ENCODE measurements at places on chromosomes 12 and 14.

- no peak for DNase-seq
These were observed 2.8 kb downstream of the TGM1 start for GRCh38 chr14:24260026-24260779.

DNA sequence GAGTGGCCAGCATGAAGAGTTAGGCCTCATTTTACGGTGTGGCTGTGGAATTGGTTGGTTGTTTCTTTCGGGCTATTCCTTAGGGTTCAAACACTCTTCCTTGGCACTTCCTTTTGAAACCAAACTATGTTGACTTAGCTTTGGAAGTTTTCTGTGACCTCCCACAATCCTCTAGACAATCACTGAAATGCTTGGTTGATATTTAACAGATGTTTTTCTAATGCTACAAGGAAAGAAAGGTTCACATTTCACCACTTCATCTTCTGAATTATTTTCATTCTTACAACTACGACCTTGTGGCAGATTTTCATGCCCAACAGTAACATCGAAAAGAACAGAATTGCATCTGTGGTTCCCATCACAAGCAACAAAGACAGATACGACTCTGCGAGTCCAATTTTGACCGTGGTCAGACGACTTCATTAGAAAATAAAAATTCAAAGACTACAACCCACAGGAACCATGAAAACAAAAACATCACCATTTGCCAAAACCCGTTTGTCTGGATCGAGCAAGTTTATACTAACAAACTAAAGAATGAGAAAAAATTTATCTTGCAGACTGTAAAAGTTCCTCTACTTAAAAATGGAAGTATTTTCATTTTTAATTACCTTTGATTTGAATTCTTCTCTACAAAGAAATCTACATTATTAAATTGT is 16.9 kb downstream of the PRKAB1 start:
- DNase-seq, result no peak

DNA sequence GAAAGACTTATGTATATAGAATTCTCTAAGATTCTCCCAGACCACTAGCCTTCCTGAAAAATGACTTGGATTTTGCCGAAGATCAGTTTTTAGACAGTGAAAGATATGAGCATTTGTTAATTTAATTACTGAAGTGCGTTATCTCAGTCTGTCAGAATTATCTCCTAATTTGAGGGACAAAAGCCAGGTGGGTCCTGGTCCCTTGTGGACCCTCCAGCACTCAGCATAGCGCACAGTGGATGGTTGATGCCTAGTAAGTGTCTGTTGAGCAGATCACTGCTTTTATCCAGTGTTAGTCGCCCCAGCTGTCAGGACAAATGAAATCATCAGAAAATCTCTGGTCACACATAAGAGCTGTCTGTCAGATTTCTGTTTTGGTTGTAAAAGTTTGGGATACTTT is 80.4 kb downstream of the EML1 start:
- no peak for DNase-seq

DNA sequence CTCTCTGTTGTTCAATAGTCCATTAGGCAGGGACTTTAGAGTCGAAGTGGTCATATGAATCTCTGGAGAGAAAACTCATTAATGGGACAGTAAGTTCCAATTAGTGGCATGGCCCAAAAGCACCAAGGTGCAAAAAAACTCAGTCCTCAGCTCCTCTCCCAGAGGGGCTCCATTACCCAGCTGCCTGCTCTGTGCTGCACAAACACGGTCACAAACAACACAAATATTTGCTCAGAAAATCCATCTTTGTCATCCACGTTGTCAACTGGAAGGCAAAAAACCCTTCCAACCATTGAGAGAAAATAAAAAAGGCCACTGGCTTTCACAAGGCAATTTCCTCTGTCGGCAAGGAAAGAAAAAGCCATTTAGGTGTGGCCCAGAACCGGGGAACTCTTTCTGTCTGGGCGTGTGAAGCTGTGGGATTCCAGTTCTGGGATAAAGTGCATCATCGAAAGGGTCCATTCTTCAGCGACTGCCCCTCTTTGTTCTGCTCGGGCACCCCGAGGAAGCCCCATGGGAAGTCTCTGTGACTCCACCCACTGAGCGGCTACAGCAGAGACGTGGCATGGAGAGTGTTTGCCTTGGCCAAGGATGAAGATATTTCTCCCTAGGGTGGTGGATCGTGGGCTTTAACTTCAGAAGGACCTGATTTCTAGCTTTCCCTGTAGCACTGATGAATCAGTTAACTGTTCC is 137.6 kb downstream of the VRK1 start:
- DNase-seq, result no peak

GRCh38 chr12:101564912-101565311 is 29.9 kb upstream of the MYBPC1 start:
- DNase-seq, result peak; percentile 50

DNA sequence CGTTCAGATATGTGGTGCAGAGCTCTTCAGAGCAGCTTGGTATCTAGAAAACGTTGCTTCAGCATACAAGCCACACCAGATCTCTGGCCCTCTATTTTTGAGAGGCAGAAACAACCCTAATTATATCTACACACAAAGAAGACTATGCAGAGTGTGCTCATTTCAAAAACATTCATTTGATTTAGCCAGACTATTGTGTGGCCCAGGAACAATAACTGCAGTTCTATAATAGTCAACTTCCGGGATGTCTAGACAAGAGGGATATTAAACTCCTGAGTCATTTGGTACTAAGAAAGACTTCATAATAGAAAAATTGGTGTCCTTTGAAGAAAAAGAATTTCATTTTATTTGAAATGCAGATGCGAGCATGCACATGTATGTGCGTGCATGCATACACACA is 153.8 kb downstream of the PELI2 start:
- DNase-seq, result no peak

DNA sequence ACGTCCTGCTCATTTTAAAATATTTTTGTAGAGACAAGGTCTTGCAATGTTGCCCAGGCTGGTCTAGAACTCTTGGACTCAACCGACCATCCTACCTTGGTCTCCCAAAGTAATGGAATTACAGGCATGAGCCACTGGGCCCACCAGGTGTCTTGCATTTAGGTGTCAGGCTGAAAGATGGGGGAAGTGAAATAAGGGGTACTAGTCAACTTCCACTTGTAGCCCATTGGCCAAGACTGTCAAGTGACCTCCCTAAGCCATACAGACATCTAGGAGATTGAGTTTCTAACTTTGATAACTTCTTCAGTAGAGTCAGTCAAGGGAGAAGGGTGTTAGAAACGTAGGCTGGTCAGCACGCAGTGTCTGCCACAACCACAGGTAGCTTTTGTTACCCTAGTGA is 32.0 kb downstream of the ARF6 start:
- DNase-seq, result no peak

DNA sequence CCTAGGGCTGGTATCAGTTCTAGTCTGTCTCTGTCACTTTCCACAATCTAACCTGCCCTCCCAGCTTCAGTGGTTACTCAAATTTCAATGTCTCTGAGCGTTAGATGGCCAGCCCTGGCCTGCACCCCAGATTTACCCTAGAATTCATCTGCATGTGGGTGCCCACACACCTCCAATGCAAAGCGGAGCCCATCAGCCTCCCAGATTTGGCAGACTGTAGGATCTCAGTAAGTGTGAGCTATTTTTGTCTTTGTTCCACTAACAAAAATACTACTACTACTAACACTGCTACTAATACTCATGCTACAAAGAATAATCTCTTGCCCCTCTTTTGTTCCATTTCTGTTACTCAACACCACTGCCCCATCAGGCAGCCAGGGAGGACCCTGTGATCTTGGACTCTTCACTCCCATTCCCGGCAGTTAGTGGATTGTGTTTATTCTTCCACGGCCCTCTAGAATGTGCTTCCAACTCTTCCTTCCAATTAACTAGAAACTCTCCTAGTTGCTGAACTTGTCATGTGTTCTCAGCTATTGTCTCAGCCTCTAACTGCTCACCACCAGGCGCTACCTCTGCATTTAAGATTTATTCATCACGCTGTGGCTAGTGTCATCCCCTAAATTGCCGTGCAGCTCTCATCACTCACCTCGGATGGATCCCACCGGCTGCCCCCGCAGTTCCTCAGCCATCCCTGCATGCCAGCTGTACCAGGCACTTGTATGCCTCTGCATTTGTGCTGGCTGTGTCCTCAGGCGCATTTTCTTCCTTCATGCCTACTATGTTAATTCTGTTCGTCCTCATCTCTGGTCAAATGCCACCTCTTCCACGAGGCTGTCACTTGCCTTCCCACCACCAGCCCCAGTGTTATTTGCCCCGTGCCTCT is 150.6 kb upstream of the HIF1A start:
- no peak for DNase-seq

DNA sequence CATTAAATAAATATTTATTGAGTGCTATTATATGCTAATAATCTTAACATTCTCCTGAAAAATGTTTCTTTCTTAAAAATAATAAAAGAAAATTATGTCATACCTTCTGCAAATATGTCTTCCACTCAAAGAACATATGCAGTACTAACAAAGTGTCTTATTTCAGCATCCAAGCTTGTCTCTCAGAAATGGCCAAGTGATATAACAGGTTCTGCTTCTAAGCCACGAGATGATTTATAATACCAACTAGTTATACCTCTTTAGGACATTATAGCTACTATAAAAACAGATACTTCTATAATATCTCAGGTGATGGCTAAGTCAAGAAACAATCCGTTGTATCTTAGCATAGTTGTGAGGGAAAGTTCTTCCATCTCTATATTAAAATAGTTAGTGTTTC is 128.1 kb upstream of the ARID2 start:
- no peak for DNase-seq

DNA sequence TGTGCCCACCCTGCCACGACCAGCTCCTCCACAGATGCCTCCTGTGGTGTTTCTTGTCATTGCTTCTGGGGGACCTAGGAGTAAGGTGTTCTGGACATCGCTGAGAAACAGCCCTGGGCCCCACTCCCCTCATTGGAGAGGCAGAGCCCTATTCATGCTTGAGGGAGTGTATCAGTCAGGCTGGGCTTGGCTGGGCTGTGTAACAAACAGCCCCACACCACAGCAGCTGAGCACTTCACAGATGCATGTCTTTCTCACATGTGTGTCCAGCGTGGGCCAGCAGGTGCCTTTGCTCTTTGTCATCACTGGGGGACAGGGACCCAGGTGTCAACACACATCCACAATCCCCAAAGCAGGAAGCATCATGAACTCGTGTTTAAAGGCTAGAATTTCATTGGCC is 65.1 kb upstream of the FBRSL1 start:
- DNase-seq, result no peak

DNA sequence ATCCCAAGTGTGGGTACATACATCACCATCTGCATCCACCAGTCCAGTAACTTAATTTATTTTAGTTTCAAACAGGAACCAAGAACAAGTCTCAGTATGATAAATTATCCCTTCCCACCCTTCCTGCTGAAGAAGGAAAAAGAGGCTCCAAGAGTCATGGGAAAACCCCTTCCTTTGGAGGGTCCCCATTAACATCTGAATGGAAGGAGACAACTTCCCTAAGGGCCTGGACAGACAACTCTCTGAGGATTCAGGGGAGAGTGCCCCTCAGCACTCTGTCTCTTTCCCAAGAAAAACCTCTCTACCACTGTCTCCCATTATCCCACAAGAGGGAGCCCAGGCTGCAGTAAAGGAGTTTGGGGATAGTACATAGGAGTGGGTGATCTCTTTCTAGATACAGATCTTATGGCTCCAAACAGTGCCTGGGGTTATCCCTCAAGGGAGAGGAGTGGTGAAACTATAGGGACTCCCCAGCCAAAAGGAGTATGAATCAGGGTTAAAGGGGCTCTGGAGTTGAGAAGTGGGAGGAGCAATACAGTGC is 6.2 kb downstream of the WNT10B start:
- DNase-seq, result no peak

- DNase-seq, result no peak
These were observed 231.5 kb downstream of the NUBPL start for GRCh38 chr14:31792726-31793125.

GRCh38 chr14:39267608-39268005 is 33.9 kb downstream of the MIA2 start:
- DNase-seq, result no peak

DNA sequence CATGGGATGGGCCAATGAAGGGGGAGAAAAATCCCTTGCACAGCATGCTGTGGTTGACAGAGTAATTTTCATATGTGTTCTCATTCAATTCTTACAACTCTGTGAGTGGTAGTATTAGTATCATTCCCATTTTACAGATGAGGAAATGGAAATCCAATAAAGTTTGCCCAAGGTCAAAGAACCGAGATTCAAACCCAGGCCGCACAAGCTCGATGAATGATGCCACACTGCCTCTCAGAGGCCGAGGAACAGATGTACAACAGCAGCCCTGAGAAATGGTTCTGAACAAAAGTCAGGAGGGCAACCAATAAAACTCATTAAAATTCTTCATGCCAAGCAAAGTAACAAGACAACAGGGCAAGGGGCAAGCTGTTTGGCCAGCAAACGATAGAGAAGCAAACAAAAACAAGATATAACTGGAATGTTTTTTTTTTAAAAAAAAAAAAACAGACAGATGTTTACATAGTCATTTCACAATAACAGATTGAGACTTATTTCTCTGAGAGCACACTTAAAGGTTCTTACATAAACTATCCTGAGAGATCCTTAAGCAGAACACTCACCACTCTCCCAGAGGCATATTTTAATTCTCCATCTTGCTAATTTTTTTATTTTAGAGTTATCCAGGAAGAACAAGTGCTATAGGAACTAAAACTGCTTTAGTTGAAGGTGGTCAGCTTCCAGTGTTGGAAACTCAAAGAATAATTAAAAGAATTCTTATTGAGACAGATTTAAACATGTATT is 85.8 kb downstream of the EXOC5 start:
- peak; percentile 15 for DNase-seq

- DNase-seq, result no peak
These were observed 1.7 kb downstream of the C12orf76 start for GRCh38 chr12:110046451-110047187.
